Stimulated activated CD8-positive, alpha-beta memory T cell treated with anti-CD3 and anti-CD28 coated beads, Interleukin-12 subunit alpha, Interleukin-12 subunit beta, amount 100 ng/mL, for 4 hours (primary cell): ENCODE measurements at places on chromosomes 12 and 14.

DNA sequence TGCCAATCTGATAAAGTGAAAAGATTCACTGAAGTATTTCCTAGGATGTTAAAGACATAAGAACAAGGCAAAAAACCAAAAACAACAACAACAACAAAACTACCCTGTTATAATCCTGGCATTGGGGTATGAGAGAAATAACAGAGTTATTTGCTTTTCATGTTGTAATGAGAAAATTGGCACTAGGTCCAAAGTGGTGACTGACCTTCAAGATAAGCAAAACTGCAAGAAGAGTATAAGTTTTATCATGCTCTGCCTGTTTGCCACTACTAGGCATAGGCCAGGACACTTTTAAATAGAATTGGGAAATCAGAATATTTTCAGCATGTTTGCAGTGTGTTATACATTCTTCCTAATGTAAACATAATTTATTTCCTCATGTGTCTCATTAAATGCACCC is 140.1 kb upstream of the CPM start:
- DNase-seq: no peak

DNA sequence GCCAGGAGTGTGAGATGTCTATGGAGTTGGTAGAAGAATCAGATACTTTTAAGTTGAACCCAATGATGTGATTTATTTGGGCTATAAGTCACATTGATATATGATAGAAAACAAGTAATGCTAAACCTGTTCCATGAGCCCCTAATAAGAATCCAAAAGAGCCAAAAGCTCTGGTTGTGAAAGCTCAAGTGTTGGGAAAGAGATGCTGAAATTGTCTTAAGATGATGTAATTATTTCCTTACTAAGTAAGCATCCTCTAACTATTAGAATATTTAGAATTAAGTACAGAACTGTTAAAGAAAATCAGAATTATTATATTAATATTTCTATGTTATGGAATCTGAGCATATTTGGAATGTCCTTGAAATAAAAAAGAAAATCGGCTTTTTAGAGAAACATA is 17.6 kb upstream of the SLC2A13 start:
- no peak for DNase-seq

GRCh38 chr14:24377657-24378056 is 9.7 kb downstream of the NFATC4 start:
- DNase-seq: no peak

DNA sequence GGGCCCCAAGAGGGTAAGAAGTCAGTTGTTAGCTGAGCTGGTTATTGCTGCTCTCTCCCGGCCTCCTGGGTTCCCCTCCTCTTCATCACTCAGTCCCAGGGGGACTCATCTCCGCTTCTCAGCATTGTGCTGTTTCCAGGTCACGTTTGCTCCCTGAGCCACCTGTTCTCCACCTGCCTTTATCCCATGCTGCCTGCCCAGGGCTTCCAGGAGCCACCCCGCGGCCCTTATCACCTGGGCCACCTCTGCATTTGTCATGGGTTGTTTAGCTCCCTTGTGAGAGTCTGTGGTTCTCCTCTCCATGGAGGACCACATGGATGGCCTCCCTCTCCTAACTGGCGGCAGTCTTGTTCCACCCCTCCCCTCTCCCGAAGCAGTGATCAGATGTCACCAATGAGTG is 36.0 kb downstream of the SYNDIG1L start:
- DNase-seq: no peak

GRCh38 chr12:92061061-92061460 is 84.6 kb downstream of the BTG1 start:
- DNase-seq: no peak

GRCh38 chr14:101950100-101950499 is 14.3 kb upstream of the DYNC1H1 start:
- no peak for DNase-seq
